CD4-positive, CD25-positive, alpha-beta regulatory T cell (primary cell): ENCODE measurements at places on chromosomes 1 and 21.
A peak's percentile ranks its signal among the peaks of the same experiment; 100 is the strongest.

- no peak for DNase-seq
Measured at GRCh38 chr1:44817307-44817706, 9.0 kb downstream of the BTBD19 start.

DNA sequence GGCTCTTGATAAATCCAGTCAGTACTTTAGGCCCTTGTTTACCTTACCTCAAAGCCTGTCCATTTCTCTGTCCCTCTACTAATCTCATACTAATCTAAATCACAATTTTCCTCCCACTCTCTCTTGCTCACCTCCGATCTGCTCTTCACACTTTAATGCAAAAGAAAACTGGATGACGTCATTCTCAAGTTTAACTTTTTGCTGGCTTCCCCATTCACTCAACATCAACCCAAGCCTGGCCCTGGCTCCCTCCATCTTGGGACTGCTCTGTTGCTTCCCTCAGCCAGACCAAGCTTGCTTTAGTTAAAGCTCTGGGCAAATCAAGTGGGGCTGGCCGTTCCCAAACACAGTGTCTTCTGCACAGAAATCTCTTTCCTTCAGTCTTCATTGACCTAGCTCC is 29.7 kb downstream of the COA6 start:
- DNase-seq = no peak

- DNase-seq = no peak
Measured at GRCh38 chr1:206633708-206634121, 1.6 kb upstream of the DYRK3 start.

GRCh38 chr1:208835781-208836180 is 591.6 kb upstream of the PLXNA2 start:
- no peak for DNase-seq

- DNase-seq = no peak
Measured at GRCh38 chr1:205581321-205581980, 50.4 kb downstream of the ELK4 start.

DNA sequence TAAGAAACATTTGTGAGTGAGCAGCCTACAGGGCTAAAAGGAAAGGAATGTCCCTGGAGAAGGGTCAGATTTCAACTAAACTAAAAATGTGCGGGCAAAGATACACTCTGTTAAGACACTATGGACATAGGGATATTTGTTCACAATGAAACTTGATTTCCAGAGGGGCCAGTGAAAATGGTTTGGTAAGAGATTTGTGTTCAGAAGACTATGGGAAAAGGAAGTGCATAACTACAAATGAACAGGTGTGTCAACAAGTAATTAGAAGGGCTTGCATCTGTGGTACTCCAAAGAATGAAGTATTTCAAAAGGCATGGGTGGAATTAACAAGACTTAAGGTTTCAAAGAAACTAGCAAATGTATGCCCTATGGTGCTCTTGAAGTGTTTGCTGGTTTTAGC is 60.4 kb downstream of the NME7 start:
- no peak for DNase-seq

DNA sequence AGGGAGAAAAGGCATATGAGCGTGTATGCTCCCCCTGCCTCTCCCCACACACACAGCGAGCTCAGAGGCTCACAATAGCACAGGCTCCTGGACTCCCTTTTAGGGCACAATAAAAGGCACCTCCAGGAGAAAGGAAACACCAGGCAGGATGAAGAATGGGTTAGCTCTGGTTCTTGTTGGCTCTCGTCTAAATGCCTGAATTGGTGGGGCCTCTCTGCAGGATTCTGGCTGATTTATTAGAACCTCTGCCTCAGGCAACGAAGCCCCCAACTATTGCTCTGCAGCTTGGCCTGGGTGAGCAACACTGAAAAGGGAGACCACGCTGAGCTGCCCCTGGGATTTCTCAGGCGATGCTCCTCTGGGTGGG is 590.9 kb upstream of the PLXNA2 start:
- DNase-seq = no peak

DNA sequence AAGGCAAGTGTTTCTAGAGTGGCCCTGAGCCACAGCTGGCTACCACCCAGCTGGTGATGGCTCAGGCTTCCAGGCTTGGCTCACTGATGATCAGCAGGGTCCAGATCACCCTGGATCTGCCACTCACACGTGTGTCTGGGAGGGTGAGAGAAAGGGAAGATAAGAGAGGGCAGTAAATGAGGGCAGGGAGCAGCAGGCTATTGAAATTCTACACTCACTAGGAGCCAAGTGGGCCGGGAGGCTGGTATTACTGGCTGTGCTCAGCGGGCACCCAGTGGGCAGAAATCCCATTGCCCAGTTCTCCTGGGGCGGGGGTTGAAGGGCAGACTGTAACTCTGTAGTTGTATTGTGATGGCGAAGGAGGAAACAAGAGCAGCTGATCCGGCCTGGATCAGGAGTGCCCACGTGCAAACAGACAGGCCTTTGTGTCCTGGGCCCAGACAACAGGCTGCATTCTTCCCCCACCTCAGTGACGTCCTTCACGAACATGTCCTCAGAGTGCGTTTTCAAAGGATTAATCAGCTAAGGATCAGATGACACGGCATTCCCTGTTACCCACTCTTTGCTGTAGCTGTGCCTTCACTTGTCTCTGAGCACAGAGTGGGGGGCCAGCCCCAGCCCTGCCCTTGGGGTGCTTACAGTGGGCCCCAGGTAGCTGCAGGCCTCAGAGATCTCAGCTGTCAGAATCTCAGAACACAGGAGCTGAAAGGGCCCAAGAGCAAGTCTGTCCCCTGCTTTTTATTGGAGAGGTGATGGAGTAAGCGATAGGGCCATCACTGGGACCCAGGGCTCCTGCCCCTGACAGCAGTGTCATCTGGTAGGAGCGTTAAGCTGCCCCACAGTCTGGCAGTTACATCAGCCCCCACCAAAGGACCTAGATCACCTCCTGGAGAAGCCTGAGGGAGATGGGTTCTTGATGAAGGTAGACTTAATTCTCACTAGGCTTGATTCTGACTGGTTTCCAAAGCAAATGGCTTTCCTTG is 60.5 kb downstream of the ATP1A1 start:
- DNase-seq = no peak

DNA sequence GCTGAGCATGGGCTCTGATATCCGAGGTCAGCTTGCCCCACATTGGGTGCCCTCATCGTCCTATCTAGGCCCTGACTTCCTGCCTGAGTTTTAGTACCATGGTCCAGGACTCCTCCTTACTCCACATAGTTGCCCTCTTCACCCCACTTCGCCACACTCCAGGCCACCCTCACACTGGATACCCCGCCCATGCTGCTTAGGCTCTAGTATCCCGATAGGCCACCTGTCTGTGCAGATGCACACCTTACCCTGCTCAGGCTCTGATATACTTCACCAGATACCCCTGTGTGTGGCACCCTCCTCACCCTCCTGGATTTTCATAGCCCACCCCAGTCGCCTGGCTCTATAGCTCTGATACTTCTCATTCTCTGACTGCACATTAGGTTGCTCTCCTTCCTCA is 145.5 kb upstream of the SERTAD4 start:
- DNase-seq = no peak

- DNase-seq = peak; percentile 27
Measured at GRCh38 chr1:108082738-108083562, 117.2 kb downstream of the SLC25A24 start.

DNA sequence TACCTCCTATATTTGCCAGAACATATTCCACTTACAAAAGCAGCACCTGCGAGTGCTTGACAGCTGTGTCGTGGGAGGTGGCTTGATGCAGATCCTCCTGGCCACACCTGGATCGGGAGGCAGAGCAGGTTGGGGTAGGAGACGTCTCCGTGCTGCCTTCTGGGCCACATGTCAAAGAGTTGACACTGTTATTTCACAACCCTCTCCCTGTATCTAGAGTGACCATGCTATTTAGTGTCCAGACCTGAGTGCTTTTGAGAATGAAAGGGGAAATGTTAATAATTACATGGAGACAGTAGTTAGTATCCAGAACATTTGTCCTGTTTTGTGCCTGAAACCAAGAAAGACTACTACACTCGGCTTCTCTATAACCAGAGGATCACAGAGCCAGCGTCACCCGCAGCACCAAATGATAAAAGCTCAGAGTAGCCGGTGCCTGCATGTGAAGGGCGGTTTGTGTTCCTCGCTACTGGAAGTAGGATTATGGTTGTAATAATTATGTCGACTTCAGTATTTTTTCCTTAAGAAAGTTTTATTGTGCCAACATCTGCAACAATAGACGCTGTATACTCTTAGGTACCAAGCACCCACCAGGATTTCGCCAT is 77.1 kb downstream of the GALNT2 start:
- no peak for DNase-seq

- DNase-seq = no peak
Measured at GRCh38 chr1:230575886-230576500, 66.3 kb upstream of the COG2 start.

DNA sequence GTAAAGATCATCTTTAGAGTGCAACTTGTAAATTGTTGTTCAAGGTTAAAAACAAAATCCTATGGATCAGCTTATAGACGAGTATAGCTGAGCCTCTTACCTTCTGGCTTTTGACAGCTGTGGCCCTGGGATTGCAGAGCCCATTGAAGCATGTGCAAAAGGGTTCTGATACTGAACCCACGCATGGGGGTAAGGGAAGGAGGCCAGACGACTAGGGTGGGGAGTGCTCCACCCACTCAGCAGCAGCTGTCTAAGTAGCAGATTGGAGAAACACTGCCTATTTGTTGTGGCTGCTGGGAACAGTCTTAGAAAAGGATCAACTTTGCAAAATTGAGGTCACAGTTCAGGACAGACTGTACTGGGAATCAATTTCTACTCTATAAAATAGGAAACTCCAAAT is 16.1 kb downstream of the CD101 start:
- no peak for DNase-seq

GRCh38 chr1:67166196-67166595 is at the start of gene IL23R:
Gene IL23R (plus strand): TSS chr1:67166454. CDS start chr1:67168121, 1,667 bp downstream.
- peak; percentile 59 for DNase-seq

GRCh38 chr1:177645491-177646190 is 324.2 kb downstream of the SEC16B start:
- DNase-seq = no peak

DNA sequence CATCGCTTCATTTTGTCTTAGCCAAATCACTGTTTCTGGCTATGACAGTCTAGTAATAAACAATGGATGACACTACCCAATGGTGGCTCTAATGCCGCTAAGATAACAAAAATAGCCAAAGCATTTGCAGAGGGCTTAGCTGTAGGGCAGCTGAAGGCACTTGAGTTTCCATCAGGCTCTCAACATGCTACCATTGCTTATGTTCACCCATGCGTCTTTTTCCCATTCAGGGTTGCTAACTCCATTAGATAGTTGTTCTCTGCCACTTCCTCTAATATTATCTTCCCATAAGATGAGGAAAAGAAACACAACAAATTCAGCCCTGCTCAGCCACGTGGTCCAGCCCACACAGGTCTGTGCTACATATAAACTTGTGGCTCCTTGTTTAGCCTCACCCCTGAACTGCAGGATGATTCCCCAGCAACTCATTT is 159.6 kb downstream of the TOMM20 start:
- DNase-seq = no peak

- DNase-seq = no peak
Measured at GRCh38 chr1:6157132-6157527, 23.0 kb downstream of the CHD5 start.

DNA sequence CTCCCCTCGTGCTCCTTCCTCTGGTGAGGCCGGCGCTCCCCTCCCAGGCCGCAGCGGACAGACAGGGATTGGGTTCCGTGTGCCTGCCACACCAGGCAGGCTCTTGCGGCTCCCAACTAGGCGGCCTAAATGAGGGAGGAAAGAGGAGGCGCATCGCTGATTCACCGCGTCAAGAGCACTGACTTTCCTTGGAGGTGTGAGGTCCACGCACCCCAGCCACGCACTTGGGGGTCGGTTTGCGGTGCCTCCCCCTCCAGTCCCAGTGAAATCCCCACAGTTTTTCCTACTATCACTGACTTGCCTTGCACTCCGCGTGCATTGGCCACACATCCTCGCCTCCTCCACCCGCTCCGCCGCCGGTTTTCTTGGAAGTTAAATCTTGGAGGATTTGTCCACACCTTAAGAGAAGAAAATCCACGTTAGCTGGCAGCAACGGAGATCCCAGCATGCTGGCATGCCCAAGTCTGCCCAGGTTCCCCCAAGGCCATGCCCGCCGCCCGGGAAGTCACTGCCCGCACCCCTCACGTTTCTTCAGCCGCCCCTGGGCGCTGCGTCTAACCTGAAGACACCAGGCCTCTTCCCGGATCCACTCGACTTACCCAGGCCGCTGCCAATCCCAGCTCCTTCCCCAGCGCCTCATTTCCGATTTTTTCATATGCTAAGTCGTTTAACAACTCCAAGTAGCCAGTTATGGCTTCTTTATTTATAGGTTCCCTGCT is 1.1 kb upstream of the FOXD3 start:
- DNase-seq = no peak

DNA sequence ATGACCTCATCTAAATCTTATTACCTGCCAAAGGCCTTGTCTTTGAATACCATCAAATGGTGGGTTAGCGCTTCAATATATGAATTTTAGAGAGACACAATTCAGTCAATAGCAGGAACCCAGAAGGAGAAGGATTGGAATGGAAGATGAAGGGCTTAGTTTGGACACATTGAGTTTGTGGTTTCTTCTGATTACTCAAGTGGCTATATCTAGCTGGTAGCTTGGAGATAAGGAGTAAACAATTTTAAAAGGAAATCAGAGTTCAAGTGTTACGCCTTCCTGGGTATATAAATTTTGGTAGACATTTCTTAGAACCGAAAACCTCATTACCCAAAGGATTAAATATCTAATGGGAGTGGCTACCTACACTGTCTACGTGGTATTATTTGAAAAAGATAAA is 80.2 kb downstream of the RGS2 start:
- DNase-seq = no peak
